ENCODE measurements at places on chromosomes 6 and 20.

GRCh38 chr6:152398993-152399392 is 238.2 kb downstream of the SYNE1 start:
- DNase-seq: no peak

- DNase-seq: no peak
Measured at GRCh38 chr6:129102741-129103140, 219.8 kb downstream of the LAMA2 start.

DNA sequence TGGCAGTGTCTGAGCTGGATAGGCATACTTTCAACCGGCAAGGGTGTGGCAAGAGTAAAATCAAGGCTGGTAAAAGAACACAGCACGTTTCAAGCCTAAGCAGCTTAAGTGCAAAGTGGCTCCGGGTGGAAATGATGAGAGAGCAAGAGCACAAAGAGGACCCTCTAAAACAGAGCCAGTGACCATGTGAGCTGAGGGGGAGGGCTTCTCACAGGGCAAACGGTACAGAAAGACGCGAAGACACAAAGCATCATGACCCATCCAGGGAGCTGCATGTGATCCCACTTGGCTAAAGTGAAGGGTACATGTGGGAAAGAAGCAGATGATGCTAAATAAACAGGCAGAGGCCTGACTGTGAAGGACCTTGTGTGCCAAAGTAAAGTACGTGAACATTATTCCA is 25.7 kb downstream of the FKBP5 start:
- no peak for DNase-seq

- no peak for DNase-seq
Measured at GRCh38 chr6:49693512-49693911, 19.8 kb downstream of the CRISP2 start.

- no peak for DNase-seq
Measured at GRCh38 chr6:45699663-45700062, 316.0 kb downstream of the CLIC5 start.

- DNase-seq: no peak
Measured at GRCh38 chr6:56101141-56101553, 146.2 kb downstream of the COL21A1 start.

DNA sequence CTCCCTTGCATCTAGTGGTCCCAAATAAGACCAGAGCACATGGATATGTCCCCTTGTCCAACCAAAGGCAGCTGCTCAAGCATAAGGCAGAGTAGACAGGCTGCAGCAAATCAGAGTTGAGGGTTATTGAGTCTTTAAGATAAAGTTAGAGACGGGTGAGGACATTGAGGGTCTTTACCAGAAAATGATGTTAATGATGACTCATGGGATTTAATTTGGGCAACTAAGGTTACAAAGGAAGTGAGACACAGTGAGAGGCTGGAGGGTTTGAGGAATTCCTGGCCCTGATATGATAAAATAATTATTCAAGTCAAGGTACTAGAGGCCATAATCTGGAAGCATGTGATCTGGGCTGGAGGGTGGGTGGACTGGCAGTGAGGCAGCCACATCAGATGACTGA is 133.6 kb downstream of the ALDH8A1 start:
- no peak for DNase-seq

DNA sequence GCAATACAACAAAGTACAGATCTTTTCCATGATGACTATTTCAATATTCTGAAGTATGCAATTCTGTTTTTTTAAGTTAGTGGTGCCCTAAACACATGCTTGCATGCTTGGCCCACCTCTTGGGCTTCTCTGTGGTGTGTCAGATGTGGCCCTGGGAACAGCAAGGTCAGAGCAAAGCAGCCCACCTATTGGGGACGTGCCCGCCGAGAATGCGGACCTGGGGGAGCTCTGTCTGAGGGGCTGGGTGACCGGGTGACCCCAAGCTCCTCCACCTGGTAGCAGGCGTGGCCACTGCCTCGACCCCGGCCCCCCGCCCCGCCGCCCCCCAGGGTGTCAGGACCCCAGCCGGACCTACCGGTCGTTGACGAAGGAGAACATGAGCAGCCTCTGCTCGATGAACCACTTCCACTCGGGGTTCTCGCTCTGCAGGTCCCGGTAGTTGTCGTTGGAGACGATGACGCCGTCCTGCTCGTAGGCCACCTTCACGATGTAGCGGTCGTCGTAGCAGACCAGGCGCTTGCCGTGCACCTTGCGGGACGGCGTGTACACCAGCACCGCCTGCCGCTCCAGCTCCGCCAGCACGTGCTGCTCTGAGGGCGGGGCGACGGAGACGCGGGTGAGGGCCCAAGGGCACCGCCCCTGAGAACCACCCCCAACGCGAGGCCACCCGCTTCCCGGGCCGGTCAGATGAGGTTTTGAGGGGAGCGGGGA is 28.3 kb downstream of the ZC3H12D start:
- DNase-seq: no peak

GRCh38 chr6:17730078-17730704 is 23.5 kb upstream of the NUP153 start:
- no peak for DNase-seq

DNA sequence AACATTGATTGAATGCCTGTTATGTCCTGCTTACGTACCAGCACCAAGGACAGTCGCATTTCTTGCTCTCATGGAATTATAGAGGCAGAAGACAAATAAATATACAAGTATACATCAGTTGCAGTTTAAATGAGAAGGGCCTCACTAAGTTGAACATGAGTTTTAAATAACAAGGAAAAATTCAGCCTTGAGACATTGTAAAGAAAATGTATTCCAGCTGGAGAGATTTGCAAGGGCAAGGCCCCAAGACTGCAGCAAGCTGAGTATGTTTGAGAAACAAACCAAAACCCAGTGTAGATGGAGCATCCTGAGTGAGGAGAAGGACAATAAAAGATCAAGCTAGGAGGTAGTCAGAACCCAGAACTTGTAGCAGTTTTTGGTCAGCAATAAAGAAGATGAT is 123.2 kb upstream of the BMP5 start:
- no peak for DNase-seq

GRCh38 chr6:139914910-139915309 is 540.5 kb upstream of the CITED2 start:
- no peak for DNase-seq

DNA sequence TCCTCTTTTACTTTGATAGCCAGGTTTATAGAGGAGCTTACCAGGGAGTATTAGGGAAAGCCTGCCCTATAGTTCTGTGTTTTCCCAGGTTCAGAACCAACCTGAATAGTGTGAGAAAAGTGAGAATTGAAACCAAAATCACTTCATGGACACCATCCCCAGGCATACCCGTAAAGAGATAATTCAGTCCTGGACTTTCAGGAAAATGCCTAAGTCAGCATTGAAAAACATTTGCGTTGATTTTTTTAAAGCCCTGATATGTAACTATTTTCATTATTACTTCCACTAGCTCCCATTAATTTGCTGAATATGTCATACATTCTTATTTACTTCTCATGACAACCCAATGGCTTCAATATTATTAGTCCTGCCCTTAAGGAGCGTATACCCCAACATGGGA is 77.4 kb upstream of the TCF21 start:
- no peak for DNase-seq

GRCh38 chr6:135568379-135568778 is 70.8 kb upstream of the AHI1 start:
- DNase-seq: no peak

DNA sequence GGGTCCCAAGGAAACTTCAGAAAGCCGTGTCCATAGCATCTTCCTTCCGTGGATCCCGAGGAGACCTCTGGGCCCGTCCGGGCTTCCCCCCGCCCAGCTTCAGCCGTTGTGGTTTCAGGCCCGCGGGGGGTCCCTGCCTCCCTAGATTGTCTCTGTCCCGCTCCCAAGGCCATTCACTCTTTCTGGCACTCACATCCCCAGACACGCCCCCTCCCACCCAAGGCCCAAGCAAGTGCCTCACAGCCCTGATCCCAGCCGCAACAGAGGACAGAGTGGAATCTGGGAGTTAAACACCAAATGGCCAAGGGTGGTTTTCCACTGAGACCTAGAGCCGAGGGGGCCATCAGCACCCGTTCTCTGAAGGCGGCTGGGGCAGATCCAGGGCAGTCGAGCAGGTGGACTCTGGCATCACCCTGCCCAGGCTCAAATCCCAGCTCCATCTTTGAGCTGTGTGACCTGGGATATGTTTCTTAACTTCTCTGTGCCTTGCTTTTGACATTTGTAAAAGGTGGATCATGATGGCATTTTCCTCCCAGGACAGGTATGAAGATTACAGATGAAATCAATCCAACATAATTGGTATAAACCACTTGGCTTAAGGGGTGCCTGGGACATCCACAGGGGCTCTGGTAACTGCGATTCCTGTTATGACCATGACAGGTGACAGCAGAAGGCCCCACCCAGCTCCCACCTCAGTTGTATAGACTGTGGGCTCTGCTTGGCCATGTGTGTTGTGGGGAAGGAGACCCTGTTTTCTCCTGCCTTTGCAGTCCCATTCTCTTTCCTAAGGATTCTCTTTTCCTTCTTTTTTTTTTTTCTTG is 48.1 kb downstream of the CTCFL start:
- DNase-seq: no peak

DNA sequence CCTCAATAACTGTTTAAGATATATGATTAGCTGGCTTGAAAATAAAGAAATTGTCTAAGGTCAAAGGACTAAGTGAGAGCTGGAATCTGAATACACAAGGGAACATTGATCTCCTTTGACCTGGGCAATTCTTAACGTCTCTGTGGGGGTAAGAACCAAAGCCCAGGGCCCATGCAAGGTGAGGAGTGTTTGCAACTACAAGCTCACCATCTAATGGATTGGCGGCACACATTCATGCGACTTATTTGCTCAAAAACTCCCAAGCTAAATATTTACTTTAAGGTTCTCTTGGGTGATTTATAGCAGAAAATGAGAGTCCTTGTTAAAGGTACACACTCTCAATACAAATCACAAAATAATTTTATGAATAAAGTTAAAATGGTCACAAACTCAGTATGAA is 392.0 kb upstream of the FLRT3 start:
- no peak for DNase-seq

- no peak for DNase-seq
Measured at GRCh38 chr6:163418311-163419029, 4.0 kb downstream of the QKI start.

DNA sequence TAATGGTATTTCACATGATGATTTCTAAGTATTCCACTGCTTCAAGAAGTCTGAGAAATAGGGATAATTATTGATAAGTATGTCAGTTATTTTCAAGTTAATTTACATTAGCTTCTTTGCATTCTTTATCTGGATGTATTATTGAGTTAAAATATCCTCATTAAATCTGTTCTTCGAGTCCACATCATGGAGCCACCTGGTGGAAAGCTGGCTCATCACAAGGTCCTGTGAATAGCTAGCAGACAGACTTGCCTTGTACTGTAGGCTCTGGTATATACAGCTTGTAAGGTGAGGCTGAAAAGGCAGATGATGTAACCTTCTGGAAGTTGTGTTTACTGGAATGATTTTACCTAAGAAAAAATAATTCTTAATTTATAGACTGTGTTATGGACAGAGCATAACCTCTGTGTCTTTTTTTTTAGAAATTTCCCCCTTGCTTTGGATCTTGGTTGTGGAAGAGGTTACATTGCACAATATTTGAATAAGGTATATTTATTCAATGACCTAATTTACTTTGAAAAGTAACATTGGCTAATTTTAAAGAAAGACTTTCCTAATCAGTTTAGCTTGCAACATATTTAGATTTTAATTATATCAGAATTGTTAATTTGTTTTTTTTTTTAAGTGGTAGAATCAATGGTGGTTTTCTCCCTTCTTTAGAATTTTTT is 3.5 kb downstream of the NDUFAF5 start:
- peak; percentile 15 for DNase-seq

GRCh38 chr6:75012018-75012417 is 193.8 kb downstream of the COL12A1 start:
- no peak for DNase-seq

DNA sequence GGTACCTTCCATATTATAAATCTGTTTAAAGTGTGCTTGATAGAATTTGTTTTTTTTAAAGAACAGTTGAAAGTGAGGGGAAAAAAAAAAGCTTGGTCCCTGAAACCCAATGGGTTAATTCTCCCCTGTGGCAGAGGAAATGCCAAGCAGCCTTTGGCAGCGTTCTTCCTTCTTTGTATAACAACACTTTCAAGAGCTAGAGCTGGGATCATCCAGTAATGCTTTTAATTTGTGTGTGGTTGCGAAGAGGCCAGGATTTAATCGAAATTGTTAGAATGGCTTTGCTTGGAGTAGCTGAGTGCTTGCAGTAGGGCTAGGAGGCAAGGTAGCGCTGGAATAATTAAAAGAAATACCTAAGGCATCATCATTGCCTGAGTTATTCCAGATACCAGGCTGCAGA is 692.0 kb downstream of the DHX35 start:
- DNase-seq: no peak

- no peak for DNase-seq
Measured at GRCh38 chr6:82954356-82954755, 111.3 kb downstream of the UBE3D start.

- DNase-seq: no peak
Measured at GRCh38 chr6:71537717-71538116, 249.1 kb downstream of the OGFRL1 start.

GRCh38 chr6:6002005-6002847 is 4.5 kb downstream of the NRN1 start:
- no peak for DNase-seq

- DNase-seq: no peak
Measured at GRCh38 chr6:125251516-125252220, 50.1 kb downstream of the HDDC2 start.

Measured in GM12891 (cell line).